Bone marrow (tissue), 2 donors: ENCODE measurements at places on chromosomes 4 and X.

- no peak for DNase-seq
Measured at GRCh38 chrX:146189371-146189770, 371.7 kb downstream of the SLITRK2 start.

DNA sequence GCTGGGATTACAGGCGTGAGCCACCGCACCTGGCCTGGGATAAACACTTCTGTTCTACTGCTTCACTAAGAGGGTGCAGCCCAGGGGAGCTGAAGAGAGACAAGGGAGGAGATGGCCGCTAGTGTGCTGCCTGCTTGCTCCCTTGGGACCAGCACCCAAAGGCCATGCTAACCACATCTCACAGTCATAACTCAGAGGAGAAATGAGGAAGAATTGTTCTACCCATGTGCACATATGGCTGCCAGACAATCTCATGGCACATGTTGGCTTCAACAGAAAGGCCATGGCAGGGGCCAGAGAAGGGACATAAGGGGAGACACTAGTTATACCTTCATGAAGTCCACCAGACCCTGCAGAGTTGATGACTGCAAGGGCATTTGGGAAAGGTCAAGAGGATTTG, 22.4 kb downstream of the CLDN22 start:
- no peak for DNase-seq

DNA sequence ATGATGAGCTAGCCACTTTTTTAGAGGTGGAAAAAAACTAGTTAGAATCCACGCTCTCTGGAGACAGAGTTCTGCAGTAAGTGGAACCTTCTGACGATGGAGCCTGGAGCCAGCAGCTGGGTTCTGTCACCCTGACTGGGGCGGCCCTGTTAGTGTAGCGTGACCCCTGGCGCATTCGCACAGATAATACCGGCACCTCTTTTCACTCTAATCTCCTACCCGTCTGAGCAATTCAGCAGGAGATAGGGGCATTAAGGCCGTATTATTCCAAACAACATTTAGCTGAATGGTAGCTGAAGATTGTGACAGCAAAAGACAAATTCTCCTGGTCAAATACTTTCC, 292.6 kb downstream of the FBXO8 start:
- DNase-seq, result no peak

DNA sequence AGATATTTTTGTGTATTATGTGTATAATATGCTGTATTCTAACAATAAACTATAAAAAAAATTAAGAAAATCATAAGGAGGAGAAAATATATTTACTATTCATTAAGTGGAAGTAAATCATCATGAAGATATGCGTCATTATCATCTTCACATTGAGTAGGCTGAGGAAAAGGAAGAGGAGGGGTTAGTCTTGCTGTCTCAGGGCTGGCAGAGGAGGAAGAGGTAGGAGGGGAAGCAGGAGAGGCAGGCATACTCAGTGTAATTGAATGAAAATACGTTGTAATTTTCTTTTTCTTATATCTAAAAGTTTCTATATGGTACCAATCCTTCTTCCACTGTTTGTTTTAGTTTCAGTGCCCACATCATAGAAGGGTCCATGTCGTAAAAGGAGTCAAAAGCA, 9.8 kb upstream of the TMEM185A start:
- DNase-seq, result no peak

- DNase-seq, result no peak
Measured at GRCh38 chr4:87353592-87353991, 30.9 kb upstream of the HSD17B13 start.

GRCh38 chrX:153588021-153588781, 10.7 kb downstream of the CCNQ start:
- no peak for DNase-seq

GRCh38 chr4:134027931-134028330, 173.7 kb downstream of the PABPC4L start:
- no peak for DNase-seq

DNA sequence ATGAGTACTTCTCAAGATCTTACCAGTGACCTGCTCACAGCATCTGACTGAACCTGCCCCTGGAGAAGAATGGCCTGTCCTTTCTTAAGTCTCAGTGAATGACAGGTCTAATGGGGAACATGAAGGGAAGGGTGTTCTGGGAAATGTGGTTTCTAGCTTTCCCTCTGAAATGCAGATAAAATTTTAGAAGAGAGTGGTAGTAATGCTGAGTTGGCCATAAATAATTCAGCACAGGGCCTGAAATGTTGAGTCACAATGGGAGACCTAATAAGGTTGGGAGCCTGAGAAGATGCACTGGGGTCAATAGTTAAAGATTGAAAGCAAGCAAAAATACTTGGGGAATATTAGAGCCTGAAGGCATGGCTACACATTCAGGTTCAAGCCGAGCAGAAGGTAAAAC, 214.9 kb upstream of the ARHGAP24 start:
- no peak for DNase-seq

DNA sequence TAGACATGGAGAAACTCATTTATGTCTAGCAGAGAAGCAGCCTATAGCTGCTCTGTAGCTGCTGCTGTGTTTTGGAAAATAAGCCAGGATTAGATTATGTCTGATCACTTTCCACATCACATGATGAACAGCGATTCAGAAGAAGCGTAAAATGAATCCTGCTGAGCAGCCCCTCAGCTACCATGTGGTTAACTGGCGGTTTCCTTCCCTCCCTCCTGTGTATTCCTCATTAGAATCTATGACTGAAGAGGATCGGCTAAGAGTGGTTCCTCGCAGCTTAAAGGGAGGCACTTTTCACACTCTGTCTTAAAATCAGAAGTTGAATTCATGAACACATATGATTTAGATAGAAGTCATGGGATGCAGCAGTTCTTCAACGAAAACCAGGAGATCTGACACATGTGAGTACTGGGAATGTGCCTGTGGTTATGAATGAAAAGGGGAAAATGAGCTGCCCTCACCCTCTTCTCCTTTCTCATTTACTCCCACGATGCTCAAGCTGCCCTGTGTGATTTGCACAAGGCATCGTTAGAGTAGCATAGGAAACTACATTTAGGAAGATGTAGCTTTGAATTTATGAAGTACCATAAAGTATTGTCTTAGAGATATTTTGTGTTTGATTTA, at the start of gene PPEF1:
Gene PPEF1, plus strand, starts transcription at position 220 of the 624 bp plus-strand sequence. Its CDS starts 136 bp downstream, at position 356.
- DNase-seq, result no peak

DNA sequence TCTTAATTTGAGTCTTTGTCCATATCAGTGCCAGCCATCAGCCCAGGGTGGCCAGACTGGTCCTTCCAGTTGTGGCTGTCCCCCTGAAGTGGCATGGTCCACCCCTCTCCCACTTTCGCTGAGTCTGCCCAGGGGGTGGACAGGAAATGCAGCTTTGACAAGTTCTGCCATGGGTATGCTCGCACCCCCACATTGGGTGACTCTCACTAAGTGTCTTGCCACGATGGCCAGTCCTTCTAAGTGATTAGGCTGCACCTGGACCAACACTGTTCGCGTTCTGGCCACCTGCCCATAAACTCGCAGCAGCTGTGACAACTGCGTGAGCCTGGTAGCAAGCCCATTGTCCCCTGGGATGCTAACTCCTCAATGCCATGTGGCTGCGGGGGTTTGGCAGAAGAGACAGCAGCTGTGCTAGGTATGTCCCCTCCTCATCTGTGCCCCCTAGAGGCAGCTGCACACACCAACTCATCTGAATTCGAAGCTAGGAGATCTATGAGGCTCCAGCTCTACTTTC, 10.0 kb upstream of the LNX1 start:
- no peak for DNase-seq

GRCh38 chr4:150244600-150244999, 166.4 kb downstream of the DCLK2 start:
- no peak for DNase-seq

GRCh38 chrX:20244931-20245330, 21.8 kb downstream of the RPS6KA3 start:
- no peak for DNase-seq

DNA sequence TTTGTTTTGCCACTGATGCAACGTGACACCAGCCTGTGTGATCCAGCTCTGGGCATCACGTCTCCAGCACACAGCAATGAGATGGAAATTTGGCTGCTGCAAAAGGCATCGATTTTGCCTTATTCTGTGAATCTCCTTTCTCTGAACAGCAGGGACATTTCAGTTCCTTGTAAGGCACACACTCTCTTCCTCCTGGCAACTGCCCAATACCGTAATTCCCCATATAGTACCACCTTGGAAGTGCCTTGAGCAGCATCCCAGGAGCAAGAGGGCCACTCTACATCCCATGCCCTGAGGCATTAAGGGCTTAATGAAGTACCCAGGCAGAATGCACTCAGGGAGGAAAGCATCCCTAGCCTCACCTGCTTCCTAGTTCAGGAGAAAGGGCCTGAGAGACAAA, 10.5 kb upstream of the MAMLD1 start:
- no peak for DNase-seq

DNA sequence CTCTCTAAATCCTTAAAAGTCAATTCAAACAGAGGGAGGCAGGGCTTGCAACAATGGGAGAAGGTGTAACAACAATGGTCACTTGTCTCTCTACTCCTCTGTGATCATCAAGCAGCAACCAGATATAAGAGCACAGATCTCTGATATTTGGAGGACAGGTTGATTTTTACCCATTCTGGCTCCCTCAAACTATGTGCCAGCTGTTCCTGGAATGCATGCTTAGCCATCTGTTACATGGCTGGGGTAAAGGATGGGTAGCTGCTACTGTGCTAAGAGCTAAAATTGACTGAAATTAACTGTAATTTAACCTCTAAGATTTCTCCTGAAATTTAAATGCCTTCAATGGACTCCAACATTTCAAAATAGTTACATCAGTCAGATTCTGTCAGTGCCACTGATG, 1459.9 kb downstream of the PCDH7 start:
- no peak for DNase-seq

GRCh38 chr4:87087420-87087819, 133.0 kb downstream of the KLHL8 start:
- DNase-seq, result no peak

GRCh38 chr4:40038977-40039376, 17.7 kb upstream of the N4BP2 start:
- DNase-seq, result no peak

GRCh38 chr4:5798462-5798861, 87.5 kb downstream of the EVC start:
- DNase-seq, result no peak

DNA sequence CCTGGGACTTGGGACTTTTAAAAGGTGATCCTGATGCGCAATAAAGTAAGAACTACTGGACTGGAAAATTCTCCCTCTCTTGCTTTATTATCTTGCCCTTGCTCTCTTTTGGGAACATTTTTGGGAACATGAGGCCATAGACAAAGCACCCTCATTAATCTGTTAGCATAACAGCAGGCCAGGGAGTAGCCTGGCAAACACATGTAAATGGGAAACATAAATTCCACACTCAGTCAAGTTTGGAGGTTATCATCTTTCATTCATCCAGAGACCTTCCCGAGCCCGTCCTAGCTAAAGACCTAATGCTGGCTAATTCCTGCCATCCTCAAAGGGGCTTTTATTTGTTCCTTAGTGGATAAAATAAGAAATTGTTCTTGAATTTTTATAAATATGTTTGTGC, 162.8 kb upstream of the ARX start:
- no peak for DNase-seq
